Stromal cell of bone marrow (primary cell): ENCODE measurements at places on chromosomes 13 and 19.

DNA sequence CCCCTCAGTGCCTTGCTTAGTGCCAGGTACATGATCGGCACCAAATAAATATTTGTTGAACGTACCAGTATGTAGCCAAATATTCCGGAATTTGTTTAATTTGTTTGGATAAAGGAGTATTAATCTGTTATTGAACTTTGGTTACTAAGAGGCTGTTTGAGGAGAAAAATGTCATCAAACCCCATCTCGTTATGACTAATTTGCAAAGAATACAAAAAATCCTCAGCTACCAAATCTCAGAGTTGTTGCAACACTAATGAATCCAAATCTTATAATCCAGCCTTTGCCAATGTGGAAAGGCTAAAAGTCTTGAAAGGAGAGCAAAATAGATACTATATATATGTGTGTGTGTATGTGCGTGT, 79.5 kb downstream of the KLF5 start:
- no peak for DNase-seq

DNA sequence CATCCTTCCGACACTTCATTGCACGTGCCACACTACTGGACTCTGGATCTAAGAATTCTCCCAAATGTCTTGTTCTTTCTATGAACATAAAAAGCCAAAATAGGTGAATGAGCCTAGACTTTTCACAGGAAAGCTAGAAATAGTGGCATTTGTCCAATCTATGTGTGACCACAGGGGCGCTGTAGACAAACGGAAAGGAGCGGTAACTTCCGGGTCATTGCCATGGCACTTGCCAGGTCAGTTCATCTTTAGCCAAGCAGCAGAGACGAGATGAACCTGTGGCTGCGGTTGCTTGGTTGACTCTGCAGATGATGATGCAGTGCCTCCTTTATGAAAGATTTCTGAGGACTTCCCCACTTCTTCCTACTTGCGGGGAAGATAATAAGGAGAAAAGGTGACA, 65.6 kb downstream of the ADGRE1 start:
- no peak for DNase-seq

GRCh38 chr13:36146511-36147269, 15.5 kb upstream of the DCLK1 start:
- DNase-seq = no peak

DNA sequence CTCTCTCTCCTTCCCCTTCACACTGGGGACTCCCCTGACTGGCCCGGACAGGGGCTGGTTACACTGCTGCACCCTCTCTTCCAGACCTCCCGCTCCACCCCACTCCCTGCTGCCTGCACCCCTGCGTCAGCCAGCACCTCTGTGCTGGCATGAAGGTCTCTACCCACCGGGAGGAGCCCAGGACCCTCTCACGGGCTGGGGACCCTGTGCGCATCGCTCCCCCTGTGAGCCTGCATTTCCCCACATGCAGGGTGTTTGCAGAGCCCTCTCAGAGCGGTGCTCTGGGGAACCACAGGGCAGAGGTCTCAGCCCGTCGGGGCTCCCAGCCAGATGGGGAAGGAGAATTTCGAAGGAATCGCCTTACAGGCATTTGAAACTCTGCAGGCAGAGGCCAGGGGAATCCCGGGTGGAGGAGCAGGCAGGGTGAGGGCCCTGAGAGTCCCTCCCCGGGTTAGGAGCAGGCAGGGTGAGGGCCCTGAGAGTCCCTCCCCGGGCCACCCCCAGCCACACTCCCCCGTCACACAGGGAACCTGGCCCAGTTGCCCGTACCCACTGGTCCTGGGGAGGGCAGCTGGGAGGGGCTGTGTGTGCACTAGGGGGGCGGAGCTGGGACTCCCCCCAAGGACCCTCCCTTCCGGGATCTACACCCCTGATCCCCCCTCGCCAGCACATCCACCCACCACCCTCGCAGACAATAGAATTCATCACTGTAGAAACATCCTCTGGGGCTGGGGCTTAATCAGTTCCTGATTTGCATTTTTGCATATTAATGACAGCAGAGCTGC, 16.3 kb upstream of the TCF3 start:
- DNase-seq = no peak

GRCh38 chr19:35670686-35671085, 4.4 kb downstream of the UPK1A start:
- DNase-seq = no peak

GRCh38 chr19:51531349-51532315, at the start of gene SIGLEC6:
SIGLEC6 (minus strand) TSS chr19:51531670; CDS start chr19:51531648, 22 bp downstream.
- no peak for DNase-seq

DNA sequence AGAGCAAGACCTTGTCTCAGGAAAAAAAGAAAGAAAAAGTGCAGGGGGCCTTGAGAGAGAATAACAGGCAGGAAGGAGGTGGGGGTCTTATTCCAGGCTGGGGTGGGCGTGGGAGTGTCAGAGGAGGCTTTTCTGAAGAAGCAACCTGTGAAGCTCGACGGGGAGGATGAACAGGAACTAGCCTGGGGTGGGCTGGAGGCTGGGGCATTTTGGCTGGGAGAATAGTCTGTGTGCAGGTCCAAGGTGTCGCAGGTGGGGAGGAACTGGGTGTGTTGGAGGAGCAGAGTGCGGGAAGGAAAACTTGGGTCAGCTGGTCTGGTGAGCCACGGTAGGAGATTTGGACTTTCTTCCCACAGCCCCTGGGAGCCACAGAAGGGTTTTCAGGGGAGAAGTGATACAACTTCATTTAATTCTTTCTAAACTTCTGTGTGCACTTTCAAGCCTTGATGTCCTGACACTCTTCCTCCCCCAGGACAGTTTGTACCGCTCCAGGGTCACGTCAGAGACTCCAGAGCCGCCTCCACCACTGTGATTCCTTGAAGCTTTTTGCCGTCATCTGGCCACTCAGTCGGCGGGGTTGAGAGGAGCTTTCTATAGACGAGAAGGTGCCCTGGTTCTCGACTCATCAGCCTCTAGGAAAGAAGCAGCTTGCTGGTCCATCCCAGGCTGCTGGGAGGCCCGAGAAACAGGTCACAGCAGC, 138.7 kb downstream of the SIPA1L3 start:
- no peak for DNase-seq

DNA sequence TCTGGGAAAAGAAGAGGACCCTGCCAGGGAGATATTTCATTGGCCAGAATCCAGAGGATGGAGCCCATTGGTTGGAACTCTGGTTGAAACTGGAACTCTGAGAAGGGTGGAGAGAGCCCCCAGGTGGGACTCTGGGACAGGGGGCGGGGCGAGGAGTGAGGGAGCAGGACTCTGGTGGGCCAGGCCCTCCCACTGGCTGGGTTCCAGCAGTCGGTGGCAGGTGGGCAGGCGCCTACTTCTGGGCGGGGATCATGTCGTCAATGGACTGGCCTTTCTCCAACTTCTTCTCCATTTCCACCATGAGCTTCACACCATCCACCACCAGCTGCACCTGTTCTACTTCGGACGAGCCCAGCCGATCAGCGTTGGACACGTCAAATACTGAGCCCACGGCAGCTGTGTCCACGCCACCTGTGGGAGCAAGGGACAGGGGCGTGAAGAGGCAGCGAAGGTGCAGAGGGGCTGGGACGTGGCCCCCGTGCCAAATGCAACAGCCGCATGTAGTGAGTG, 16.1 kb downstream of the CKM start:
- DNase-seq = no peak

GRCh38 chr13:105952973-105953290, 582.5 kb downstream of the EFNB2 start:
- DNase-seq = no peak

DNA sequence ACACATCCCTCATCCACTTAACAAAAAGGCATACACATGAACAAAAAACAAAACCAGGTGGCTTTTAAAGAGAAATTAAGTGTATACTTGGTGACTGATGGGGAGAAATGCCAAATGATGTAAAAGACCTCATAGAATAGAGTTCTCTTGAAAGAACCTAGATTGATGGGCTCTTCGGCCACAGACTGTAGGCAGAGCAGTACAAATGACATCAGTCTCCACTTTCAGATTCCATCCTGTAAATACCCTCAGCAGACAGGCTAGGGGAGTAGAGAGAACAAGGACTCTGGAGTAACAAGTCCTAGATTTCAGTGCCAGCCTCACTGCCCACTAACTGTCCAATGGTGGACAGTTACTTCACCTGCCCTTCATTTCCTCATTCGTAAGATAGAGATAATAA, 203.8 kb downstream of the MZT1 start:
- no peak for DNase-seq

- DNase-seq = no peak
Measured at GRCh38 chr19:48498595-48499311, 12.9 kb downstream of the LMTK3 start.

DNA sequence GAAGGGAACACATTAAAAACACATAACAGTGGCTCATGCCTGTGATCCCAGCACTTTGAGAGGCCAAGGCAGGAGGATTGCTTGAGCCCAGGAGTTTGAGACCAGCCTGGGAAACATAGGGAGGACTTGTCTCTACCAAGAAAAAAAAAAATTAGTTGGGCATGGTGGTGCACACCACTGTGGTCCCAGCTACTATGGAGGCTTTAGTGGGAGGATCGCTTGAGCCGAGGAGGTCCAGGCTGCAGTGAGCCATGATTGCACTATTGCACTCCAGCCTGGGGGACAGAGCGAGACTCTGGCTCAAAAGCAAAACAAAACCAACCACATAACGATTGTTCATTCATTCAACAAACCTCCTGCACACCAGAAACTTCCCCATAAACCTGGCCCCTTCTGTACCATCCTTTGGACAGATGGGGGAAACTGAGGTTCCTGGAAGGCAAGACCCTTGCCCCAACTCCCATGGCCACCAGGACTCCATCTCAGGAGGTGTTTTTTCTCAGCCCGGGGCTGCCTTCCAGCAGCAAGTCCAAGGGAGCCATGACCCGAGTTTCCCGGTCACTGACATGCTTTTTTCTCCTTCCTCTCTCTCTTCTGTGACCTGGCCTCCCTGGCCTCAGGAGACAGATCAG, 4.3 kb downstream of the FOSB start:
- no peak for DNase-seq

GRCh38 chr13:98214008-98214643, 37.1 kb upstream of the RNF113B start:
- no peak for DNase-seq

DNA sequence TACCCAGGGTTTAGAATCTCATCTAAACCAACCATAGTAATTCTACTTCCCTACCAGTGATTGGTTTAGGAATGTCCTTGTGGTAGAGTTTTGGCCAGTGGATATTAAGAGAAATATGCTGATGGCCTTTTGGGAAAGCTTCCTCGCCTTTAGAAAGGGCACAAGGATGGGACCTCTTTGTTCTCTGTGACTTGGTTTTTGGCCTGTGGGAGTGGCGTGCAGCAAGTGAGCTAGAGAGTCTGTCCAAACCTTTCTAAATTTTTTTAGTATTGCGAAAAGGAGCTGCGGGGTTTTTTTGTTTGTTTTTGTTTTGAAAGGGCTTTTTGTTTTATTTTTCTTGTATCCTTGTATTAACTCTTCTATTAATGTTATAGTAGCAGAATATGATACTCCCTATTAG, 20.6 kb downstream of the USPL1 start:
- no peak for DNase-seq

GRCh38 chr13:80126389-80127068, 214.4 kb downstream of the SPRY2 start:
- DNase-seq = no peak

GRCh38 chr13:106570299-106570852, 2.4 kb upstream of the ARGLU1 start:
- DNase-seq = no peak

DNA sequence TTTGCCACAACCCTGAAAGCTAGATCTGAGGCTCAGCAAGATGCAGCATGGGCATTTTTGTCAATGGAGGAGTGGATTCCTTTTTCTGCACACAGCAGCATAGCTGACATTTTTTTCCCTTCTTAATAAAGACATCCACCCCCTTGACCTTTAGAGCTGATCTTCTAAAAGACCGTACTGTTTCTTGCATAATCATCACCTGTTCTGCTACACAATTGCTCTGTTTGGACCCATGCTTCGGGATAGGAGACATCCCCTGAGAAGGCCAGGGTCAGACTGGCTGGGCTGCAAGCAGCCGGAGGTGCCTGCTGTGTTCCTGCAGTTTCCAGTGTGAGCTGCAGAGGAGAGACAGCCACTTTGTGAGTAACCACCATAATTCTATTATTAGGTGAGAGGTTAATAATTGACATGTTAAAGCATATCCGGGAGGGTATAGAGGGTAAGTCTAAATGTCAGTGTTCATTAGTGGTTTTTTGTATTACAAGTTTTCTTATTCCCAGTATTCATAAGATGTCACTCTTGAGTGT, 108.5 kb upstream of the C1QTNF9B start:
- no peak for DNase-seq

- peak; percentile 99 for DNase-seq
Measured at GRCh38 chr13:110712849-110713641, 455 bp upstream of the ING1 start.

- DNase-seq = no peak
Measured at GRCh38 chr13:21583478-21583877, 20.5 kb downstream of the MICU2 start.

GRCh38 chr13:77000475-77000874, 8.6 kb downstream of the CLN5 start:
- DNase-seq = no peak

DNA sequence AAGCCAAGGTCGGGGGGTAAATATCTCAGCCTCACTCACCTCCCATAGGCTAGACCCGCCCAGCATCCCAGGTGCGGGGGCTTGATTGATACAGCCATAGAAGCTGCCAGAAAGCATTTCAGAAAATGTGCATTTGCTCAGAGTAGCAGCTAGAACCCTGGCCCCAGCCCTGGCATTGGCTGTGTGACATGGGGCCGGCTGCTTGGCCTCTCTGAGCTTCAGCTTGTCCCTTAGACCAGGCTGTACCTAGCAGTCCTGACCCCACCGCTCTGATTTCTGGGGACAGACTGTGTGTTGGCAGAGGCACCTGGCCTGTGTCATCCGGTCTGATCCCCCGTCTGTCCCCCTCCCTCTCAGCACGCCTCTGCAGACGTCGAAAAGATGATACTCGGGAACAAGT, 15.4 kb downstream of the RAB8A start:
- no peak for DNase-seq

DNA sequence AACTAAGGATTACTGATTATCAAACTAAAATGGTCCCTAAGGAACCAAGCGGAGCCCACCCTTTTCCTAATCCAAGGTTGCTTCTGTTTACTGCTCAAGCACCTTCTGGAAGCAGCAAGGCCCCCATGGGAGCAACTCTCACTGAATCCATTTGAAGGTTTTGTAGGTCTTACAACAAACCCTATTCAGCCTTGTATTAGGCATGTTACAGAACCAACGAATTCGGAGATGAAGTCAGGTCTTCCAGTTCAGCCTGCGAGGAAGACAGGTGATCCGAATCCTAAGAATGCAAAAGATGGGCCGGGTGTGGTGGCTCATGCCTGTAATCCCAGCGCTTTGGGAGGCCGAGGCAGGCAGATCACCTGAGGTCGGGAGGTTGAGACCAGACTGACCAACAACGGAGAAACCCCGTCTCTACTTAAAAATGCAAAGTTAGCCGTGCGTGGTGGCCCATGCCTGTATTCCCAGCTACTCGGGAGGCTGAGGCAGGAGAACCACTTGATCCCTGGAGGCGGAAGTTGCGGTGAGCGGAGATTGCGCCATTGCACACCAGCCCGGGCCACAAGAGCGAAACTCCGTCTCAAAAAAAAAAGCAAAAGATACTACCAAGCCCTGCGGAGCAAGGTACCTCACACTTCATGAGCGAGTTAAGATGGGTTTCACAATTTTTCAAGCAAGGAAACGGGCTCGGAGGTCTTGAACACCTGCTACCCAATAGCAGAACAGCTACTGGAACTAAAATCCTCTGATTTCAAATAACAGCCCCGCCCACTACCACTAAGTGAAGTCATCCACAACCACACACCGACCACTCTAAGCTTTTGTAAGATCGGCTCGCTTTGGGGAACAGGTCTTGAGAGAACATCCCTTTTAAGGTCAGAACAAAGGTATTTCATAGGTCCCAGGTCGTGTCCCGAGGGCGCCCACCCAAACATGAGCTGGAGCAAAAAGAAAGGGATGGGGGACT, 609 bp downstream of the ZAR1L start:
- no peak for DNase-seq
